Head of caudate nucleus (tissue), 42 donors: ENCODE measurements at places on chromosomes 5 and 9.

- no peak for DNase-seq
These were observed 65.3 kb downstream of the CDH12 start for GRCh38 chr5:22787807-22788206.

DNA sequence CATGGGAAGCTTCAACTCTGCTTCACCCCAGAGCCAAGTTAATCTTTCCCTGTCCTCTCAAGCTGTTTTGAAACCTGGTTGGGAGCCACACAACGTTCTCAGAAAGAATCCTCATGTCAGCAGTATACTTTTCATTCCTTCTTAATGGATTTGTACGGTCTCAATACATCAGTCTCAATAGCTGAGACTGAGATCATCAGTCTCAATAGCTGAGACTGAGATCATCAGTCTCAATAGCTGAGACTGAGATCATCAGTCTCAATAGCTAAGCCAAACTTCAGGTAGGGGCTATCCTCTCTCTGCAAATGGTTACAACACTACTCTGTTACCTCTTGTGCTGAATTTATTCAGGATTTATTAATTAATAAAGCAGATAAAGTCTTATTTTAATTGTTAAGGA is 1317.4 kb upstream of the CDH9 start:
- DNase-seq: no peak

GRCh38 chr5:123671042-123671441 is 159.1 kb downstream of the CSNK1G3 start:
- peak; percentile 42 for DNase-seq

- no peak for DNase-seq
These were observed 41.6 kb downstream of the MAMDC2 start for GRCh38 chr9:70085241-70085640.

DNA sequence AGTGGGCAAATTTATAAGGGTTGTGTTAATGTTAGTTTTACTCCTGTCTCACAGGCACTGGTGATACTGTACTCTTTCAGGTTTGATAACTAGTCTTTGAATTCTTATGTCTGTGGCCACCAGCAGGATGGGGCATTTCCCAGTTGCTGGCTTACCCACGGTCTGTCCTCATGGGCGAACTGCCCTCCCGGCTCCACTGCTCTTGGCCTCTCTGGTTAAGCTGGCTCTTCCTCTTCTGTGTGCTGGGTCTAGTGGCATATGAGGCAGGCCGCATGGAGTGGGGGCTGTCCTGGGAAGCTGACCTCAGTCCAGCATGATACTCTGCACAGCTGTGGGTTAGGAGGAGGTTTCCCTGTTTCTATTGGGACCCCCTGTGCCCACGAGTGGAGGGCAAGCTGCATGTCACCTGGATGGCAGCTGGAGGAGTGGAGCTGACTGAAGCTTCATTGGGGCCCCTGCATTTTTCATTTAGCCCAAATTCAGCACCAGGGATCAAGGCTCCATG is 19.5 kb downstream of the PHF2 start:
- DNase-seq: no peak

DNA sequence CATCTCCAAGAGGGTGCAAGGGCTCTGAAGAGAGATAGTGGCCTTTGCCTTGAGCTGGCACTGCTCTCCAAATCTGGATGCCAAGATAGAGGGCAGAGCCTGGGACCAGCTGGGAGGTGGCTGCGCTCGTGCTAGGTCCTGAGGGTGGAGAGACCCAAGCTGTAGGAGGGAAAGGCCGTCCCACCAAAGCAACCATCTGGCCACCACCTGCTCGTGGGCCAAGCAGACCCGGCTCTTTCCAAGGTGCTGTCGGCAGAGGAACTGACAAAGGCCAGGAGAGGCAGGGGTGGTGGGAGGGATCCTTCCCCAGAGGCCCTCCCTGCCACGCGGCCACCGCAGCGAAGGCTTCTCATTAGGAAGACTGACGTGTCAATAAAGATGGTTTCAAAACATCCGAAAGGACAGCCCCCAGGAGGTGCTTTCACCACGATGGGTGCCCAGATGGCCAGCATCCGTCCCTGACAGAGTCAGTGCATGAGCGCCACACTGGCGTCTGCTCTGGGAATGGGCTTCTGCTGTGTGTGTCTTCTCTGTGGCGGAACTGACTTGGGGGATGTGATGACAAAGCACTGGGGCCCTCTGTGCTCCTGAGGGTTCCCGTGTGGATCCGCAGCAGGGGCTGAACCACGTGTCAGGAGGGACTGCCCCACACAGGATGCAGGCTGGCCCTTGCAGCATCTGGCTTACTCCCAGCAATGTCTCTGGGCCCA is 213.5 kb downstream of the FANCC start:
- DNase-seq: no peak

- peak; percentile 38 for DNase-seq
These were observed 22.8 kb downstream of the EXOC3 start for GRCh38 chr5:465591-466403.

- DNase-seq: no peak
These were observed 11.1 kb downstream of the STRBP start for GRCh38 chr9:123257276-123257675.

- DNase-seq: no peak
These were observed 21.2 kb downstream of the COL15A1 start for GRCh38 chr9:98964911-98965336.

DNA sequence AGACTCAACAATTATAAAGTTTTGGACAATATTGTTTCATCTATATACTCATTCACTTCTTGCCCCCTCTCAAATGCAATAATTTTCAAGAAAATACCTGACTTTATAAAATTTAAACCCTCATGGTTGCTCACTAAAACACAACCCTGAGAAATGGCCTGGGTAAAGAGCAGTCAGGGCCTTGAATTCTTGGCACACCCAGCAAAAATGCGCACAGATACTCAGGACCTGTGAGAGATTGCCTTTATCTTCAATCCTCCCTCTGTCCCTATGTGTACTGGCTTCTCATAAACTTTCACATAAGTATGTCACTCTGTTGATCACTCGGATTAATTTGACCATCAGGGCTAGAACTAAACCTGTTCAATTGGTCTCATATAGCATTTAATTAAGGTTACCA is 12.8 kb upstream of the ACO1 start:
- no peak for DNase-seq

- DNase-seq: no peak
These were observed 121.1 kb downstream of the EGFLAM start for GRCh38 chr5:38379350-38379937.

GRCh38 chr5:157547941-157548512 is 27.5 kb downstream of the ADAM19 start:
- DNase-seq: no peak

DNA sequence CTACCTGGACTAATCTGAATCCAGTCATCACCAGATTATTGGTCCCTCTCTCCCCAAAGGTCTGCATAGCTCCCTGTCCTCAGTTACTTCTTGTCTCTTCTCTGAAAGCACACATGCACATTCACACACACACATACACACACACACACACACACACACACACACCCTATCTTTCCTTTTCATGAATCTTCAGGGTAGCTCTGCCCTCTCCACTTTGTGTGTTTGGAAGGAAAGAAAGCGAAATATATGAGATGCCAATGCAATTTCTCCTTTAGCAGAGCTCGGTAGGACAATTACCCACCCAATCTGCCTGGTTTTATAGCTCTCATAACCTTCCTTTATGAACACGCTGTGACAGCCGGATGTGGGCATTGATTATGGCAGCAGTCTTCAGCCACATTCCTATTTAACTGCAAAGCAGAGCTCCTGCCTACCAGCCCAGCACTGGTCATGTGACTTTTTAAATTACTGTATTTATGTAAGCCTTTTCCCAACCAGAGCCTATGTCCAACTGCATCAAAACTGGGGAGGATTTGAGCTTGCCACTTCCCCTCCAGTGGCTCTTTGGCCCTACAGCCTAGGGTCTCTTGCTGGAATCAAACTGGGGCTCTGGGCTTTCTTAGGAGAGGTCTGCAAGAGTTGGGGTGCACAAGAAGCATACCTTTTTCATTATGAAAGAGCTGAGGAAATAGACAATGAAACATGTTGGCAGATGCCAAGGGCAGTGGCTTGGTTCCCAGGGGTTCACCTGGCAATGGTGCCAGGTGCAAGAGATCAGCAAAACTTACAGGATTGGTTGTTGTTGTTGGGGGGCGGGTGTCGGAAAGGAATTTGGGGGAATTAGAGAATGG is 20.8 kb upstream of the MATR3 start:
- DNase-seq: no peak

DNA sequence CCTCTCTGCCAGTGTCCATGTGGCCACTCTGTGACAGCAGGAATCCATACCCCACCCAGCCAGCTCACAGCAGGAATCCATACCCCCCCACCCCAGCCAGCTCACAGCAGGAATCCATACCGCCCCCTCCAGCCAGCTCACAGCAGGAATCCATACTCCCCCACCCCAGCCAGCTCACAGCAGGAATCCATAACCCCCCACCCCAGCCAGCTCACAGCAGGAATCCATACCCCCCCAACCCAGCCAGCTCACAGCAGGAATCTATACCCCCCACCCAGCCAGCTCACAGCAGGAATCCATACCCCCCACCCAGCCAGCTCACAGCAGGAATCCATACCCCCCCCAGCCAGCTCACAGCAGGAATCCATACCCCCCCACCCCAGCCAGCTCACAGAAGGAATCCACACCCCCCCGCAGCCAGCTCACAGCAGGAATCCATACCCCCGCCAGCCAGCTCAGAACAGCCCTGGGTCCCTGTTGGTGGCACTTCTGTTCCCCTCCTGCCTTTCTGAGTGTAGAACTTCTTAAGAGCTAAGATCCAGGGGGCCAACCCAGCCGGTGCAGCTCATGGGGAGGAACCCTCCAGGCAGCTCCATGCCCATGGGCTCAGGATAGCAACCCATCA is 8.4 kb upstream of the RXRA start:
- DNase-seq: no peak

- no peak for DNase-seq
These were observed 9.0 kb upstream of the SUSD3 start for GRCh38 chr9:93049491-93049890.

GRCh38 chr9:13322828-13323550 is 43.5 kb upstream of the MPDZ start:
- DNase-seq: no peak

GRCh38 chr5:13378091-13378490 is 566.4 kb downstream of the DNAH5 start:
- no peak for DNase-seq

GRCh38 chr5:90932052-90932699 is 373.6 kb downstream of the ADGRV1 start:
- DNase-seq: peak; percentile 67

- DNase-seq: no peak
These were observed 149.9 kb downstream of the FAM114A2 start for GRCh38 chr5:153888781-153889180.

GRCh38 chr9:122342323-122343050 is 28.3 kb upstream of the PTGS1 start:
- no peak for DNase-seq

DNA sequence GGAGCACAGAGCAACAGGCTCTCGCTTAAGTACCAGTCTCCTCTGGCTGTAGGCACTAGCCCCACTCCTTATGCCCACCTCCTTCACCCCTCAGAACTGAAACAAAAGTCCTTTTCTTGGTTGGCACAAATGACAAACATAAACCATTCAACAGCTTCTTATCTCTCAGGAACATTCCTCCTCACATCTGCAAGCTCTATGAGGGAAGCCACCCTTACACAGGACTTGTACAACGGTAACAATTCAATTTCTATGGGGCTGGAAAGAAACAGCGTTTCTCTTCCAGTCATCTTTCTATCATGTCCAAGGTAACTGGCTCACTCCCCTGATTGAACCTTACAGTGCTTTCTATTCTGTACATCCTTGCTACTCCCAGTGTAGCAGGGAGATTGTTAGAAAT is 74.1 kb downstream of the CSF2 start:
- DNase-seq: no peak

GRCh38 chr5:95641741-95642220 is 4.8 kb upstream of the RFESD start:
- DNase-seq: no peak

- DNase-seq: no peak
These were observed 65.5 kb downstream of the GNG10 start for GRCh38 chr9:111726949-111727348.

- no peak for DNase-seq
These were observed 18.2 kb upstream of the ADCY2 start for GRCh38 chr5:7377761-7378160.

DNA sequence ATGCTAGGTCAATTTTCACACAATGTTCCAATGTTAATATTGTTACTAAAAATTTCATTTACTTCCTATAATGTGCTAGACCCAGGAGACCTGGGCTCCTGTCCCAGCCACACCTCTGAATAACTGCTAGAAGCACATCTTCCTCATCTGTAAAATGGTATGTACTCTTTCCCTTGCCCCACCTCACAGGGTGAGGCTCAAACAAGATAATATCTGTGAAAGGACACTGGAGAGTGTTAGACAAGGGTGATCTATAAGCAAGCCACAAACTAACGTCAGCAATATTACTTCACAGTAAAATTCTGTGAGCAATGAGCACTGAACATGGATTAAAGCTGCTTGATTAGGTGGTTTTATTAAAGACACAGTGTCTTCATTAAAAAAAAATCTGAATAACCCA is 186.4 kb downstream of the EPB41L4A start:
- no peak for DNase-seq

DNA sequence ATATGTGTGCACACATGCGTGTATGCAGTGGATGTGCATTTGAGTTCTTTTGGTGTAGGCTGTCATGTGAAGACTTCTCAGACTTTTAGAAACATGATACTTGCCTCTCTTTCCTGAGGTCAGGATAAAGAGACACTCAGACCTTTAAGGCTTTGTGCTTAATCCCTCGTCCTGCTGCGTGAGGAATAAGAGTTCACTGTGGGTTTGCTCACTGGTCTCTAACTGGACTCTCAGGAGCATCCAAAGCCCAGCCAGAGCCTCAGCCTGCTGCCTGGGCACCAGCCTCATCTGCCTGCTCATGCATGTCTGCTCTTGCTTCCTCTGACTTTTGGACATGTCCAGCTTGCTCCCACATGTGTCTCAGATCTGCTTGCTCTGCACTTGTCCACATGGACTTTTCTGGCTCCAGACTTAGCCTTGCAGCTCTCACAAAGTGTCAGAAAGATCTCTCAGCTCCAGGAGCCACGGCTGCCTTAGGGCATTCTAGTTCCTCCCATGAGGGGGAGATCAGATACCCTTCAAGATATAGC is 65.1 kb upstream of the ZNF366 start:
- DNase-seq: no peak

DNA sequence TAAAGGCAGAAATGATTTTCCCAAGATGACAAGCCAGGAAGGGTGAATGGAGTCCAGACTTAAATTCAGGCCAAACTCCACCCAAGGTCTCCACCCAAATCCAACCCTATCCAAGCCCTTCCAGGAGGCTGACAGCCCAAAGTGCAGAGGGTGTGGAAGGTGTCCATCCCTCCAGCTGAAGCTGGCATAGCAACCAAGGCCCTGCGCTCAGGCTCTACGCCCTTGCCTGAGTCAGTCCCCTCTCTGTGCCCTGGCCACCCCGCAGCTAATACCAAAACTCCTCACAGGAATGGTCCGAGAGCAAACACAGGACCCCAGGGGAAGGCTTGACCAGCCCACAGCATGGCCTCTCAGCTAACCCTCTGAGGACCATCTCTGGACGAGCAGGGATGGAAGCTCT is 2.1 kb downstream of the SEPTIN8 start:
- DNase-seq: no peak

- DNase-seq: no peak
These were observed 115.4 kb upstream of the SLC44A1 start for GRCh38 chr9:105128908-105129600.

GRCh38 chr5:143345671-143346440 is 57.6 kb downstream of the NR3C1 start:
- DNase-seq: no peak

GRCh38 chr5:102830241-102830640 is 75.1 kb downstream of the PAM start:
- no peak for DNase-seq
